Ascending aorta (tissue), 2 donors: ENCODE measurements at places on chromosomes 4 and X.

DNA sequence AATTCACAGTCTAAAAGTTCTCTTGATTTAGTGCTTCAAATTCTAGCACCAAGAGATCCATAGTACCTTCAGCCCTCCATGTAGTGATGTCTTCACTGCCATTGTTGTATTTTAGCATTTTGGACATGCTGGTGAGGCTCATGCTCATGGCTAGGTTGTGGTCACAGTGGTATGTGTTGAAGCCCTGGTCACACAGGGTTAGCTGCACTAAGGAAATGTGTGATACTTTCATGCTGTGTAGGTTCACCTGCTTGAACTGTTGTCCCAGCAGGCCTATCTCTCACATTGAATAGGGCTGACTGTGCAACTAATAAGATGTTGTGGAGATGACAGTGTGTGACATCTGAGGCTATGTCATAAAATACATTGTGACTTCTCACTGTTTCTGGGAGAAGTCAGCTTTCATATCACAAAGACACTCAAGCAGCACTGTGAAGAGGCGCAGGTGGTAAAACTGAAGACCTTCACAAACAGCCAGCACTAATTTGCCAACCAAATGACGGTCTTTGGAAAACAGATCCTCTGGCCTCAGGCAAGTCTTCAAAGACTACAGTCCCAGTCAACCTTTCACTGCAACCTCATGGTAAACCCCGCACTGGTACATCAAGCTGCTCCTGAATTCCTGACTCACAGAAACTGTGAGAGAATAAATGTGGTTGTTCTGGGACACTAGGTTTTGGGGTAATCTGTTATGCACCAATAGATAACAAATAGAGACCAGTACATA lies 17.4 kb upstream of the ADH4 start:
- H3K4me3 ChIP-seq, result no peak overlapping the region
- DNase-seq, result no peak
- no peak overlapping the region for H3K27ac ChIP-seq
- no peaks in the 10 kb centered on the region for H3K36me3 ChIP-seq
- no peaks in the 10 kb centered on the region for H3K4me1 ChIP-seq

- H3K4me3 ChIP-seq, result no peak overlapping the region
- H3K4me1 ChIP-seq, result no peaks in the 10 kb centered on the region
- H3K27me3 ChIP-seq, result no peaks in the 10 kb centered on the region
- no peaks in the 10 kb centered on the region for H3K36me3 ChIP-seq
- DNase-seq, result no peak
- H3K27ac ChIP-seq, result no peak overlapping the region
Observed at GRCh38 chrX:30935985-30936384, 46.9 kb upstream of the TAB3 start.

DNA sequence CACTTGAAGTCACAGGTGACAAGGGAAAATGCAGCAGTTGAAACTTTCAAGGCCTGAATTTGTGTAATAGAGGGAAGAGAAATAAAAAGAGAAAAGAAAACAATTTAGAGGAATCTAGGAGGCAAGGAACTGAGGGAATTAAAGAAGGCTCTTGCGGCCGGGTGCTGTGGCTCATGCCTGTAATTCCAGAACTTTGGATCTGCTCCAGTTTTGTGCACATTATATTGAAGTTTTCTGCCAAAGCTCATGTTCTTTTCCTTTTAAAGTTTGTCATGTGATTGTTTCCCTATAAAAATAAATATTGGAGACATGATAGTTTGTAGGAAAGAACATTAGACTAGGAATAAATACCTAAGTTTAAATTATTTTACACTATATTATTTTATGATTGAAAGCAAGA lies 433.9 kb upstream of the CPEB2 start:
- H3K4me1 ChIP-seq, result no peaks in the 10 kb centered on the region
- H3K27me3 ChIP-seq, result no peaks in the 10 kb centered on the region
- no peak overlapping the region for H3K27ac ChIP-seq
- H3K36me3 ChIP-seq, result no peaks in the 10 kb centered on the region
- no peak overlapping the region for H3K4me3 ChIP-seq

DNA sequence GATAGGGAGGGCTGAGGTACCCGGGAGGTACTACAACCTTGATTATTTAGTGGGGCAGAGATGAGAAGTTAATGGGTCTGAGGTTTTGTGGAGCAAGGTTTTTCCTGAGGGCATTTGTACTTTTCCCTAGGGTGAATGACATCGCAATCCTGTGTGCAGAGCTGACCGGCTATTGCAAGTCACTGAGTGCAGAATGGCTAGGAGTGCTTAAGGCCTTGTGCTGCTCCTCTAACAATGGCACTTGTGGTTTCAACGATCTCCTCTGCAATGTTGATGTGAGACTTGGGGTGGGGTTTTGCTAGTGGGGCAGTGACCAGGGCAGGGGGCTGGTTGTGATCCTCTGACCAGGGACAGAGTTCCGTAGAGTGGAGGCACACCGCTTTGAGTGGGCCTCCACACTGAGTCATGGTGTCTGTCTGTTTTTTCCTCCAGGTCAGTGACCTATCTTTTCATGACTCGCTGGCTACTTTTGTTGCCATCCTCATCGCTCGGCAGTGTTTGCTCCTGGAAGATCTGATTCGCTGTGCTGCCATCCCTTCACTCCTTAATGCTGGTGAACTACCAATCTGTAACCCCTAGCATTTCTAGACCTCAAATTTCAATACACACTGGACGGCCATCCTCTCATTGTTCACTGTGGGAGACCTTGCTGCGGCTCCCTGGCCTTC lies 9.9 kb downstream of the MED12 start:
- H3K4me3 ChIP-seq, result no peak overlapping the region
- H3K36me3 ChIP-seq, result peaks cover 84% of the 10 kb centered on the region
- no peak for DNase-seq
- no peaks in the 10 kb centered on the region for H3K4me1 ChIP-seq

- H3K36me3 ChIP-seq, result no peaks in the 10 kb centered on the region
- no peak overlapping the region for H3K27ac ChIP-seq
- no peak overlapping the region for H3K4me3 ChIP-seq
- no peaks in the 10 kb centered on the region for H3K27me3 ChIP-seq
- no peaks in the 10 kb centered on the region for H3K4me1 ChIP-seq
Observed at GRCh38 chr4:25523405-25523804, 132.2 kb upstream of the SLC34A2 start.

GRCh38 chr4:15654593-15655222 lies 449 bp downstream of the FBXL5 start:
- no peaks in the 10 kb centered on the region for H3K36me3 ChIP-seq
- H3K4me3 ChIP-seq, result peak overlapping the region; percentile 82
- DNase-seq, result peak; percentile 72
- H3K4me1 ChIP-seq, result peaks cover 2% of the 10 kb centered on the region
- H3K27me3 ChIP-seq, result no peaks in the 10 kb centered on the region

- H3K4me3 ChIP-seq, result no peak overlapping the region
- no peaks in the 10 kb centered on the region for H3K36me3 ChIP-seq
- no peaks in the 10 kb centered on the region for H3K4me1 ChIP-seq
- no peaks in the 10 kb centered on the region for H3K27me3 ChIP-seq
Observed at GRCh38 chr4:139826426-139826825, 160.8 kb downstream of the MGST2 start.

- no peaks in the 10 kb centered on the region for H3K36me3 ChIP-seq
- H3K27ac ChIP-seq, result no peak overlapping the region
- no peaks in the 10 kb centered on the region for H3K4me1 ChIP-seq
- no peak for DNase-seq
Observed at GRCh38 chr4:138898282-138898681, 117.3 kb upstream of the NOCT start.

- H3K36me3 ChIP-seq, result no peaks in the 10 kb centered on the region
- no peak overlapping the region for H3K4me3 ChIP-seq
- H3K27ac ChIP-seq, result no peak overlapping the region
- H3K4me1 ChIP-seq, result no peaks in the 10 kb centered on the region
- no peak for DNase-seq
- no peaks in the 10 kb centered on the region for H3K27me3 ChIP-seq
Observed at GRCh38 chr4:120839974-120840751, 82.4 kb downstream of the PRDM5 start.

DNA sequence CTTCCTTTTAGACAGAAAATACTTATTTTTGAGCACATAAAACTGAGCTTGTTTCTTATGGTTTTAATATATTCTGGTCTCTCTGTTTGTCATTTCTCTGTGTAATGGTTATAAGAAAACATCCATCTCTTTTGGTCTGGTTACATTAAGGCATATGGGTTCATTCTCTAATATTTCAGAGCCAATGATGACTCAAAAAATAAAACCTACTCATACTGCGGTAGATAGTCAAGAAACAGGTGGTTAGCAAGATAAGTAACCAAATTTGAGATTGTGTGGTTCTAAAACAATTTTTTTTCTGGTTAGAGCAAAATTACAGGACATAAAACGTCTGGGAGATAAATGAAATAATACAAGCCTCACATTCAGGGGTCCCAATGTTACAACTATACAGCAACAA lies 654.5 kb downstream of the STIM2 start:
- H3K4me1 ChIP-seq, result no peaks in the 10 kb centered on the region
- no peak overlapping the region for H3K27ac ChIP-seq
- no peak for DNase-seq

GRCh38 chr4:82542642-82543041 lies 19.1 kb downstream of the TMEM150C start:
- H3K36me3 ChIP-seq, result no peaks in the 10 kb centered on the region
- no peak for DNase-seq
- no peaks in the 10 kb centered on the region for H3K27me3 ChIP-seq
